ENCODE measurements at places on chromosomes 1 and 21.

GRCh38 chr1:10196976-10197375 lies 13.4 kb upstream of the KIF1B start:
- peak; percentile 62 for DNase-seq

DNA sequence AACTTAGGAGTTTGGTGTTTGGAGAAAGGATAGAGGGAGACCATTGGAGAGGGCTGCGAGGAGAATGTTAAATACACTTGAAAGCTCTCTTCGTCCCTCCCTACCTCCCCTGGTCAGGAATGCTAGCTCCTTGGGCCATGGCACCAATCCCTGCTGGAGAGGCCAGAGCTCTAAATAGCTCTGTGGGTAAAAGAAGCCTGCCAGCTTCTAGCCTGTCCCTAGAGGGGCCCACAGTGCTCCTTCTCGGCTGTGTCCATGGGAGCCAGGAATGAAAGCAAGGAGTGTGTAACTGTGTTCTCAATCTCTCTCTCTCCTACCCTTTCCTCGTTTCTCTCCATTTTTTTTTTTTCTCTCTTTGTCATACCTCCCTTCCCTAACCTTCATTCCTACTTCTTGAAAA lies at the start of gene CCDC190:
Gene CCDC190, minus strand, starts transcription at position 75 of the 400 bp plus-strand sequence. CDS start 1,529 bp downstream, outside the sequence.
- no peak for DNase-seq

DNA sequence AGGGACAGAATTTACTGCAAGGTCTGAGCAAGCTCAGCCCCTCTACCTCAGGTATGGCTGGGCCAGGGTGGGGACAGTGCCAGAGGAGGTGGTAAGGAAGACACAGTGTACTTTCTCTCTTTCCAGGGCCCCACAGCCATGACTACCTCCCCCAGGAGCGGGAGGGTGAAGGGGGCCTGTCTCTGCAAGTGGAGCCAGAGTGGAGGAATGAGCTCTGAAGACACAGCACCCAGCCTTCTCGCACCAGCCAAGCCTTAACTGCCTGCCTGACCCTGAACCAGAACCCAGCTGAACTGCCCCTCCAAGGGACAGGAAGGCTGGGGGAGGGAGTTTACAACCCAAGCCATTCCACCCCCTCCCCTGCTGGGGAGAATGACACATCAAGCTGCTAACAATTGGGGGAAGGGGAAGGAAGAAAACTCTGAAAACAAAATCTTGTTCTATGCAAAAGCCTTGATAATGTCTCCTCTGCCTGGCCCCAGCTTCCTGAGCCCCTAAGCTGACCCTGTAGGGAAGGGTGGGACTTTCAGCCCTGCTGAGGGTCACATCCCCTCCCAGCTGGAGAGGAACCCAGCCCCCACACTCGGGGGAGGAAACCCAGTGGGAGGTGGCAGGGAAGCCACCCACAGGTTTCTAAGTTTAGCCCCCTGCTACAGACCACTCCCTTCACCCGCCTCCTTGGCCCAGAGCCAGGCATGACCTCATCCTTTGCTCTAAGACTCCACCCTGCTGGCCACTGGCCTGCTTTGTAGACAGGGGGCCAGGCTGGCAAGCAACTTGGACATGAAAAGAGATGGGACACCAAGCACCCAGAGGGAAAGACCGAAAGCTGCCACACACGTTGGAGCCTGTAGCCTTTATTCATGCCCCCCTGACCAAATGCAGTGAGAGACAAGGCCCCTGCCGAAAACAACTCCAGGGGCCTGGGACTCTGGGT lies 6.4 kb downstream of the RHOC start:
- DNase-seq: peak; percentile 96

GRCh38 chr1:44284184-44284583 lies 70.9 kb downstream of the ERI3 start:
- DNase-seq: no peak

DNA sequence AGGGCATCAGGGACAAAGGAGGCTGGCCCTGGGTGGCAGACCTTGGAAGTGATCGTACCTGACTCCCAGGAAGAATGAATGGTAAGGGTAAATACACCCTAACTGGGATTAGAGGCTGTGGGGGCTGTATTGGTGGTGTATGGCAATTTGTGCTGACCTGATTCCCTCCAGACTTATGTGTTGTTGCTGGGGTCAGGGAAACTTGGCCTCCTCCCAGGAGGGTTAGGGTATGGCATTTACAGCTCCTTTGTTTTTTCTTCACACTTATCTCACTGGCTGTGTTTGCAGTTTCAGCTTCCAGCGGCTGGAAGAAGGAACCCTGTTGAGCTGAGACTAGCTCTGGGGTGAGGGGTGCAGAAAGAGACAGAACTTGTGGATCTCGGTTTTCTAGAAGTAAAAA lies 8.2 kb downstream of the VANGL1 start:
- no peak for DNase-seq

- DNase-seq: no peak
These were observed 81.9 kb upstream of the GALNT2 start for GRCh38 chr1:229984992-229985612.

GRCh38 chr1:31799895-31800673 lies 15.7 kb downstream of the SPOCD1 start:
- no peak for DNase-seq
